ENCODE measurements at places on chromosomes 2 and 18. TPM values are rescaled to one million over a fixed set of nuclear protein-coding genes. Genes with fewer than 3 reads are reported as not detected.

DNA sequence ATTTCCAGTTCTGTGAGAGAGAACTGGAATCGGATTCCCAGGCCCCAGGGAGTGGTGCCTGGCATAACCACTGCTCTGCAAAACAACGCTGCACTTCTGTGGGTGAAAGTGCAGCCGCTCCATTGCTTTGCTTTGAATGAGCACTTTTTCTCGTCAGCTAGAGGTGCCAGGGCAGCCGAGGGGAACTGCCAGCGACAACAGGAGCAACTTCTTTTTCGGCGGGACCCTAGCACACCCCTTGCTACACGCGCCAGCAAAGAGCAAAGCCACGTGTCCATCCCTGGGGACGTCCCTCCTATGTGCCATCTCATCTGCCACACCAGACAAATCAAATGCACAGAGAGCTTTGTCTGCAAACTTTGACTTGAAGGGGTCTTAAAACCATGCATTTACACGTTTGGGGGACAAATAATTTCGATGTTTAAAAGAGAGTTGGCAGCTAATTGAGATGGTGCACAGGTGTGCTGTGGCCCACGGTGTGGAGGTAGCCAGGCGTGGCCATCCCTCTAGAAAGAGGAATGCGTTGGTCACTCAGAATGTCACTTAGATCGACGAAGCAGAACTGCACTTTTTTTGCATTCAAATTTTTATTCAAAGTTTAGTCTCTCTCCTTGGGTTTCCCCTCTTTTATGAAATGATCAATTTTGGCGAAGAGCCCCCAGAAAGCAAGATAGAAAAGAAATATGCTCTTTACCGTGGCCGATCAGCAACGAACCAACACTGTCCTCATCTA lies 151.8 kb downstream of the MBP start:
- no peak overlapping the region for H3K27ac ChIP-seq
- no peak for DNase-seq
- H3K4me3 ChIP-seq = no peak overlapping the region

SLC23A3 gene
- 0.16 TPM for total RNA-seq

- no peaks in the 10 kb centered on the region for H3K27me3 ChIP-seq
- DNase-seq = no peak
- no peaks in the 10 kb centered on the region for H3K36me3 ChIP-seq
These were observed 88.7 kb upstream of the CXCR4 start for GRCh38 chr2:136206613-136207012.

GRCh38 chr2:25018681-25019080 lies 23.2 kb upstream of the EFR3B start:
- no peaks in the 10 kb centered on the region for H3K27me3 ChIP-seq
- no peak overlapping the region for H3K27ac ChIP-seq
- no peak for DNase-seq
- no peaks in the 10 kb centered on the region for H3K4me1 ChIP-seq

DNA sequence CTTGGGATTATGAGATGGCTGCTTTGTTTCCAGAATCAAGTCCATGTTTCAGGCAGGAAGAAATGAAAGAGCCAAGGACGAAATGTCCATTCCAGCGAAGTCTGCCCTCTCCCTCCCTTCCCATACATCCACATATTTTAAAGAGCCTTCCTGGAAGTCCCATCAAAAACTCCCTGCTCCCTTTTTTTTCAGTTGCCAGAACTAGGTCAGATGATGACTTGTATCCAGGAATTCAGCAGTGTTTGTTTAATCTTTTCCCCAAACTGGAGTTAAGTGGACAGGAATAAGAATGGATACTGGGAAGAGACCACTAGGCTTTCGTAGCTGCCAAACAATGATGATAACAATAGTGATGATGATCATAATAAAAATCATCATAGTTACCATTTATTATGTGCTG lies 198.7 kb downstream of the MEIS1 start:
- H3K4me3 ChIP-seq = no peak overlapping the region
- H3K36me3 ChIP-seq = no peaks in the 10 kb centered on the region
- H3K27me3 ChIP-seq = no peaks in the 10 kb centered on the region
- H3K4me1 ChIP-seq = no peaks in the 10 kb centered on the region

GRCh38 chr2:71680925-71681324 lies 227.6 kb downstream of the DYSF start:
- H3K27me3 ChIP-seq = no peaks in the 10 kb centered on the region
- H3K27ac ChIP-seq = no peak overlapping the region
- DNase-seq = no peak
- H3K4me1 ChIP-seq = no peaks in the 10 kb centered on the region

Measured in pancreas (tissue), 10 donors.